Stimulated activated CD4-positive, alpha-beta T cell treated with anti-CD3 and anti-CD28 coated beads, Interleukin-4, amount 100 ng/mL, for 1 hour (primary cell): ENCODE measurements at places on chromosomes 6 and 20.

DNA sequence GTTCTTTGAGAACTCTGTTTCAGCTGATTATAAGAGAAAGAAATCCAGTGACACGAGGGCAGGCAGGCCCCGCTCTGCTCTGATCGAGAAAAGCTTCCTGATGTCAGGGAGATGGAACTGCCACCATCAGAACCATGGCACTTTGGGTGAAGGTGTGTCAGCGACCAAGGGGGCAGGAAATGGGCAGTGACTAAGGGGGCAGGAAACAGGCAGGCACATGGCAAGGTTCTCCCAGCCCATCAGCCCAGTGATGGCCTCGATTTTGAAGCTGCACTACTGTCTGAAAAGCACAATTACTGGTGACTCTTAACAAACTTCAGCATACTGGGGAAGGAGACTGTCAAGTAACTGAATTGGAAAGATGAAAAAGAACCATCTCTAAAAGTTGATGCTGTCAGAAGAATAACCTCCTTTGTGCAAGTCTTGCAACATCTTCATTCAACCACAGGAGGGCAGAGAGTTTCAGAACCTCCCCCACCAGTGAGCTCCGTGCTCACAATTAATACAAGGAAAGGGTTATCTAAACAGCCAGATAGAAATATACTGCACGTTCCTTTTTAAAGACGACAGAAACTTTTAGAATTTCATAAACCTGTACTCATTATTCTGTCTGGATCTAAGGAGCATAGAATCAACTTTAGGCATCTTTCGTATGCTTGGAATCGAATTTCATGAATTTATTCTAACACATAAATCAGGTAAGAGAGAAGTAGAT is 39.1 kb downstream of the TMX4 start:
- no peak for DNase-seq

DNA sequence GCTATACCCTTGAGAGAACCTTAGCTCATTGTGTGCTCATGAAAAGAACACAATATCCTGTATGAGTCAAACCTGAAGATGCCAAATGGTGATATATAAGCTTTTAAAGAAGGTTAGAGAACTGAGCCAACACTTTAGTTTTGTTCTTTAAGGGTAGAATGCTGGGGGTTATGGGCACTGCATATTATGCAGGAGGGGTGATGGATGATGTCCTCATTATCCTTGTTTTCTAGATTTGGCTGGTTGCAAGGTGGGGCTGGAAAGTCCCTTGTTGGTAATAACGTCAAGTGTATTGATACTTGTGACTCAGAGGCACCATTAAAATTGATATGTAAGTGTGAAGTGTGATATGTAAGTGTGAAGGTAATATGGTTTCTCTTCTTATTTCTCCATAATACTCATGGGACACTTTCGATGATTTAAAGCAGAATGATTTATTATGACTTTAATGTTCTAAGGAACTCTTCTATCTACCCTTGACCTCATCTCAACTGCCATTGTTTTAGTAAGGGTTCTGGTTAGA is 113.7 kb upstream of the DTNBP1 start:
- peak; percentile 9 for DNase-seq

- no peak for DNase-seq
Measured at GRCh38 chr20:53385941-53386767, 207.5 kb downstream of the ZNF217 start.

DNA sequence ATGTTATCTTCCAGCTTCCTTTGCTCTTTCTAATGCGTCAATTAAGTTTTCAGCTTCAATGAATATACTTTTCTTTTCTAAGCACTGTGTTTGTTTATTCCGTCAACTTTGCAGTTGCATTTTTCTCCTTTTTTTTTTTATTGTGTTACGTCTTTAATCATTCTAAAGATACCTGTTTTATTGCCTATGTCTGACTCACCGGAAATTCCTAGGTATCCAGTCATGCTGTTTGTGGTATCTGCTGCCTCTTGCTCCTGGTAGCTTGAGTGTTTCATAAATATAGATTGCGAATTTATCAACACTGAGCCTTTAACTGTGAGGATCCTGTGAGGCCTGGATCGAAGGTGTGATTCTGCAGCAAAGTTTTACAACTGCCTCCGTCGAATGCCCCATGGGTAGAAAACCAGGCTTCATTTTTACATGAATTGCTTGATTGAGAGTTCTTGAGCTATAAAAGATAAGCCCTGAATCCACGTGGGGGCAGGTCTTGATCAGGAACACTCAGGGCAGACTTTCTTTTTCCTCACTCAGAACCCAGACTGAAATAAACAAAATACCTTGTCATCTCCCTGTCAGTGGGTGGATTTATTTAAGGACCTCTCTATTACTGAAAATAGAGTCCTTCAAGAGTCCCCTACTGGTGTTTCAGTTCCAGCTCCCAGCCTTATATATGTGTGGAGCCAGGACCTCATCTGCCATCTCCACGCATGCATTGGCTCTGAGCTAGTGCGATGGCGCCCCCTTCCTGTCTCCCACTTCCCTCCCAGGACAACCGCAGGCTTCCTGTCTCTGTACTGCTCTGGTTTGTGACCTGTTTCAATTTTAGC is 60.1 kb upstream of the LRRC1 start:
- no peak for DNase-seq

DNA sequence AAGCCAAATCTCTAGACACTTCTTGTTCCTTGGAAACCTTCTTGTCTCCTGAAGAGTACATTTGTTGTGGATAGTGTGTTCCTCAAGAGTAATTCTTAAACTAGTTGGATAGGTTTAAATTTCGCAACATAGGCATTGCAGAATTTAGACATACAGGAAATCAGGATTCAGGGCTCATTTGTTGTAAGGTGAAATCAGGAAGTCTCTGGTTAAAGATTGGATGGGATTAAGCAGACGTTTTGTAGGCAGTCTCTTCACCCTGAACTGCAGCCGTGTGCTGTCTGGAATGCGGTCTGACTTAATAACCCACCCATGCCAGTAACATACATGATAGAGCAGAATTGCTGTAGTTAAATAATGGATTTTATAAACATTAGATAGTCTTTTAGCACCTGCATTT is 21.7 kb downstream of the HIVEP1 start:
- DNase-seq = no peak

DNA sequence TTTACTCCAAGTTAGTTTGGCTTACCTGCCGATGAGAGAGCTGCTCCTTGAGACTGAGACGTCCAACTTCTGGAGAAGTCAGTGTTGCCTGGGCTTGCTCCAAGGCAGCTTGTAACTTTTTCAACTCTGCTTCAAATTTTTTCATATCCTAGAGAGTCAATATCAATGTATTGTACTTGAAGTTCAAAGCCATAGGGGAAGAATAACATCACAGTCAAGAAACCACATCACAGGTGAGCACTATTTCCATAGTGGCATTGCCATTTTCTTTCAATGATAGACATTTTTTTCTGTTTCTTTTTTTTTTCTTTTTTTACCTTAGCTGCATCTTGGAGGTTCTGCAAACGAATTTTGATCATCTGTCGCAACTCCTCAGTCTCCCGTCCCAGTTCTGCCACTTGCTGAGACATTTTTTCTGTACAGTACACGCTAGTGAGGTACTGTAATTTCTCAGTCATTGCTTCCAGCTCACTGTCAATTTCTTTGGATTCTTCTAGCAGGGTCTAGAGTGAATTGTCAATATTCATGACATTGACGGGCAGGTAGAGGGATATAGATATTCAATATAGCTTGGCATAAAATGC is 326.7 kb downstream of the SYNE1 start:
- no peak for DNase-seq

DNA sequence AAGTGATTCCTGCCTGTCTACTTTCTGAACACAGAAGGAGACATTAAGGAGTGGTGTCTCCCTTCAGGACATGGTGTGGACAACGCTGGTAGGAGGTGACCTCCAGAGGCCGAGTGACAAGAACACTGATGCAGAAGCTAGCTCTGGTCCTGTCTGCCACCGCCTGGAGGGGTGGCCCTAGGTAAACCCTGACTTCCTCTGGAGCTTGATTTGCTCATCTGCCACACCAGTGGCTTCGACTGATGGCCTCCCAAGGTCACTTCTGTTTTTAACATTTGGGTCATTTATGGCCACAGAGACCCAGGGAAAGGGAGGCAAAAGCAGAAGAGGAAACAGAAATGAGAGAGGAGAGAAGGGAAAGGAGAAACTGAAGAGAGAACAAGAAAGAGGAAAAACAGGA is 49.4 kb upstream of the SLC22A23 start:
- no peak for DNase-seq

GRCh38 chr6:70210462-70210861 is 92.4 kb downstream of the COL9A1 start:
- no peak for DNase-seq

DNA sequence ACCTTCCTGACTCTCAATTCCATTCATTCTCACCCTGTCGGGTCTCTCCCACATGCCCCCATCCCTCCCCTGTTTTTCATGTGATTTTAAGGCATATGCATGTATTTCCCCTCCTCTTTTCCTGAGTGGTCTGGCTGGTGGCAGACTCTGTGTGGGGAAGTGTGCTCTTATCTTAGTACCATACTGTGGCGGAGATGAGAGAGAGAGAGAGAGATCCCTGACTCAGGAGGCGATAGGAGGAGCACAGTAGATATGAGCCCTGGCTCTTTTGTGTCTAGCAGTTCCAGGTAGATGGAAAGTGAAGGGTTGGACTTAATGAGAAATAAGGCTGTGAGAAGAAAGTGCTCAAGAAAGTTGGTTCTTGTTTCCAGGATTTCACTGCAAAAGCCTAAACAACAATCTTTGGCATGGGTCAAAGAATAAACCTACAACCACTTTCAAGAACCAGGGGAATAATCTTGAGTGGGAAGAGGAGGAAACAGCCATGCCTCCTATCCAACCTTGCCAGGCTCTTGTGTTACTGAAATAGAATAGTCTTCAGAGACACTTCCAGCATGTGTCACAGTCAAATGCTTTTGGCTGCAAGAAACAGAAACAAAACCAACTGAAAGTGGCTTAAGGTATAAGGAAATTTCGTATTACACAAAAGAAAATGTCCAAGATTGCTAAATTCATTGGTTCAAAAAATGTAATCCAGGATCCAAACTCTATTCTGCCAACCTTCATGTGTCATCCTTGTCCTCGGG is 123.8 kb upstream of the MYLIP start:
- no peak for DNase-seq

- DNase-seq = no peak
Measured at GRCh38 chr6:101760843-101761621, 367.5 kb downstream of the GRIK2 start.
